Mammary epithelial cell (primary cell): ENCODE measurements at places on chromosomes 1 and 21.

DNA sequence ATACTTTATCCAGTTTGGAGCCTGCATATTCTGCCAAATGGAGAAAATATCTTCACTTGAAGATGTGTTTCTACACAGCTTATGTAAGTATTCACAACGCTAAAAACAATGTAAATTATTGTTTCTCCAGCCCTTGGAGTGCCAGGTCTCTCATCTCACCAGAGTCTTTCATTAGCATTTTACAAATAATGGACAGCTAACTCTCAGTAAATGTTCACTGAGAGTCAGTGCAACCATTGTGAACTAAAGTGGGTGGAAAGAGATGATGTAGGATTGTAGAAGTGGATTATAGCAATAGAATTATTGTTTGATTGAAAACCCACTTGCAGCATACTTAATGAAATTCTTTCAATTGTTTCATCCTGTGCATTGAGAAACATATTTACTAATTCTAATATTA, 8.3 kb upstream of the FAM177B start:
- DNase-seq, result no peak

DNA sequence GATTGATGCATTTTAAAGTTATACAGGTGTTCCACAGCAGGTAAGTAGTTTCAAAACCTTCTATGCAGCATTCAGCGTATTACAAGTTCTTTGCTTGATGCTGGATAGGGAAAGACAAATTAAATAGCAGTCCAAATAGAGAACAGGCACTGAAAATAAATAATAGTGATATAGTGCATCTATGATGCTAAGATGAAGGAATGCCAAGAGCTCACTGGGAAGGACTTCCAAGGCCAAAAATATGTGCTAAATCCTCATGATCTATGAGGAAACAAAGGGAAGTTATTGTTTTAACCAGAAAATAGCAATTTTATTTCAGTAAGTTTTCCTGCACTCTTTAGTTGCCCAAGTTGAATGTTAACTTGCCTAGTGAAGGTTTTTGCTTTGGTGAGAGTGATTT, 127.8 kb upstream of the GREM2 start:
- DNase-seq, result no peak

DNA sequence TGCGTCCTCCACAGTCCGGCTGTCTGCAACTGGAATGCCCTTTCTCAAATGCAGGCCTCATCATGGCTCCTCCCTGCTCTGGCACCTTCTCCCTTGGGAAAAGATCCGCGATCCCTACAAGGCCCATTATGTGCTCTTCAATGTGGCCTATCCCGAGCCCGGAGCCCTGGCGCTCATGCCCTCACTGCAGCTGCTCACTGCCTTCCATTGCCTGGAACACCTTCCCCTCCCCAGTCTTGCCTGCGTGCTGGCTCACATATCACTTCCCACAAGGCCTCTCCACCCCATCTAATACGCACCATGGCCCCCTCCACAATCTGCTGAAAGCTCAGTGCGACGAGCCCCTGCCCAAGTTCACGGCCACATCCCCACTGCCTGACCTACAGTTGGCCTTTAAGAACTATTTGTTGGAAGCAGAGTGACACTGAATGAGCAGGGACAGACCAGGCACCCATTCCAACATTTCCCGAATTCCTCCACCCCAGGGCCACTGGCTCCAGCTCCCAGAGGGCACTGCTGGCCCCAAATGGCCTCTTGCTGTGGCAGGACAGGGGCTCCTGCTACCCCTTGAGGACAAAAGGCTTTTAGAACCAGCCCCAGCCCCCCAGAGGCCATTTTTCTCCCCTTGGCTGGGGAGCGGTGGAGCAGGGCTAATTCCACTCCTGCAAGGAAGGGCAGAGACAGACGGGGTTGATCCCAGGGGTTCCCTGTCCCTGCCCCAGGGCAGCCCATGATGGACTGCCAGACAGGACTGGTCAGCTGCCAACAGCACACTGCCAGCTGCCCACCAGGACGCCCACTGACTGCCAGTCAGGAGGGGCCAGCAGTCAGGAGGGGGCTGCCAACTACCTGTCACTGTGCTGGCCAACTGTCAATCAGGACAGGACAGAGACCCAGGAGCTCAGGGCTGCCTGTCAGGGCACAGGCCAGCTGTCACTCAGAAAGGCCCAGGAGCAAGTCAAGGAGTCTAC, 64.8 kb downstream of the DHRS3 start:
- no peak for DNase-seq

DNA sequence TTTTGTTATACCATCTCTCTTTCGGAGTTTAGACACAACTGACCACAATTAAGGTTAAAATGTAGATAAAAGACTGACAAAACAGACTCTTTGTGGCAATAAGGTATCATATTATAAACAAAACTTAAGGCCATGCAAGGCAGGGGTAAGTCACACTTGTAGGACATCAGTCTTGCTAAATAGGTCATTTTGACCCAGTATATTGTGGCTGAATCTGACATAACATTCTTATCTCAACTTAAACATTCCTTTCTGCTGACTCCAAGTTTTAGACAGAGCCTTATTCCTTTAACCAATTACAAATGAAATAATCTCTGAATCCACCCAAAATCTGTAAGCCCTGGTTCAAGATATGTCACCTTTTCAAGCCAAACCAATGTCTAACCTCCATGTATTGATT, 733.4 kb upstream of the B3GALT2 start:
- no peak for DNase-seq

- no peak for DNase-seq
Observed at GRCh38 chr1:227002531-227003049, 62.5 kb downstream of the COQ8A start.

DNA sequence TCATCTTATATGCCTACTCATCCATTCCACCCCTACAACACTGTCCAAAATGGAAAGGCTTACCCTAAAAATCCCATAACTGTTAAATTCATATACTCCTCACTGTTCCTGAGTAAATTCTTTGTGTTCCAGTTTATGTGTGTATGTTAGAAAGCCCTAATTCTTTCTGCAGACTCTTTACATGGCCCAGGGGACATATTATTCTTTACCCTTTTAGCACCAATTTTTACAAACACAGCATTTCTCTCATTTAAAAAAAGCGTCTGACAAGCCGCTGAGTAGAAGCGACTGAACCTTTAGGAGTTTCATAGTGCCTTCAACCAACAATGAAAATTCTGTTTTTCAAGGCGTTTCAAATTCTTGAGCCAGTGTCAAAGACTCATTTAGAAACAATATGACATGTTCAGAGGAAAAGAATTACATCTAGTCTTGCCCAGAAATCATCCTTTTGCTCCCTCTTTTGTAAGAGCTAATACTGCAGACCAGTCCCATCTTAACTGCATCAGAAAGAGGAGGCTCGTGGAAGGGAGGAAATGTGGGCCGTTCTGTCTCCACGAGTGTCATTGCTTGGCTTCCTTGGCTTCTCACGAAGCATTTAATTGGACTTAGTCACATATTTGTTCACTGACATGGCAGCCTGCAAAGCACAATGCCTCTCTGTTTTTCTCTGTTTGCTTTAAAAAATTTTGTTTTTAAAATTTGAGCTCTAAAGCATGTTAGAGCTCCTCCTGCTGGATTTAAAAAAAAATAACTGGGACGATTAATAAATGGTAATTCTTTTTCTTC, 21.3 kb upstream of the C1orf105 start:
- peak; percentile 84 for DNase-seq

GRCh38 chr1:173861731-173862145, 6.1 kb downstream of the GAS5 start:
- peak; percentile 28 for DNase-seq

DNA sequence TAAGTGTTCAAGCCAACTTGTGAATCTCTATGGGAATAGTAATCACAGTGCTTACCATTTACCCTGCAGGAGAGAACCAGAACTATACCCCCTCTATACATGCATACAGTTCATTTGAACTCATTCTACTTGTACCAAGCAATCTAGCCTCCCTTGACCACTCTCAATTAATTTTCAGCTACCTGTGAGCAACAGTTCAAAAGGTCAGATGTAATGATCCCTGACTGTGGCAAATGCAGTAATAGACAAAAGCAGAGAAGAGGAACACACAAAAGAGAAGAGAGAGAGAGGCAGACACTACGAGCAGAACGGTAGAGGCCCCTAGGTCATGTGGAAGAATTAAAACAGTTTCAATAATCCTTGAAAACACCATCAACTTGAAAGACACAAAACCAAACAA, 52.8 kb downstream of the FMO4 start:
- no peak for DNase-seq

DNA sequence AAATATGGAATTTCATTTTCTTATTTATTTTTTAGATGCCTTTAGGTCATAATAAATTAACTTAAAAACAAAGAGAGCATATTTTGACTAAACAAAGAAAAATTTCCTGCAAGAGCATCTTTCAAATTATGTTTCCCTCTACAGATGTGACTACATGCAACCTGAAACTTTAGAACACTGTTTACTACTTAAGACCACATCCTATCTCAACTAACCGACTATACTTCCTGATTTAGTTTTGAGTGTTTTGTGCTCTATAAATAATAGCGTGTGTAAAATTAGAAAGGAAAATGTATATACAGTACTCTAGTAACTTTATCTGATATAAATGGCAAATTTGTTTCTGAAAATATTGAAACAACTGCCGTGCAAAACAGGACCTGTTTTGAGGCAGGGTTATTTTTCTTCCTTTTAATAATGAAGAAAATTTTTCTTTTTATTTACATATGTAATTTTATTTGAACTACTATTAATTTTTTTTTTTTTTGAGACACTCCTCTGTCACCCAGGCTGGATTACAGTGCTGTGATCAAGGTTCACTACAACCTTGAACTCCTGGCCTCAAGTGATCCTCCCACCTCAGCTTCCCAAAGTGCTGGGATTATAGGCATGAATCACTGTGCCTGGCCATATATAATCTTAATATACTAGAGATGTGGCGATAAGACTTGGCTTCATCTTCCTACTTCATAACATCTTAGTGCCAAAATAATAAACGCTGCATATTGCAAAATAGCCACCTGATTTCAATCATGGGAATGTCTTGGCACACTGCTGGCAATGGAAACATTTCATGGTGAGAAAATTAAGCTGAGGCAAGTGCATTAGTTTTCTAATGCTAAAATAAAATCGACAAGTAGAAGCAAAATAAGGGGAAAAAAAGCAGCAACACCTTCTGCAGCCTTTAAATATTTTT, 12.3 kb downstream of the ZRANB2 start:
- DNase-seq, result no peak

DNA sequence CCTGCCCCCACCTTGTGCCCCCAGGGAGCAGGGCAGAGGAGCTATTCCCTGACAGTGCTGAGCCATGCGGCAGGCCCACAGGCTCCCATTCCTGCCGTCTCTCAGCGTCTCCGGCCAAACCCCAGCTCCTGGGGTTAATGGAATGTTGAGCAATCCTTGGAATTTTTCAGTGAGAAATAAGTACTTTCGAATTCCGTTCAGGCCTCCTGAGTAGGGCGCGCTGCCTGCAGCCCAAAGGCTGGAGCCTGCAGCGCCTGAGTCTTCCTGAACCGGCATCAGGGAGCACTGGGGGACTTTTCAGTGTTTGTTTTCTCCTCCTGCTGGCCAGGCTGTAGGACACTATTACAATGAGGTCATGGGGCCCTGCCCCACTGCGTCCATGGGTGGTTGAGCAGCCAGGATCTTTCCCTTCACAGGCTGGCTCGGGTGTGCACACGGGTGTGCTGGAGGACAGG, 33.3 kb upstream of the CSF1 start:
- DNase-seq, result peak; percentile 69
